ENCODE measurements at places on chromosomes 13 and 19.
A peak's percentile ranks its signal among the peaks of the same experiment; 100 is the strongest.

GRCh38 chr19:23415034-23415433 is 19.8 kb upstream of the ZNF91 start:
- DNase-seq: no peak

DNA sequence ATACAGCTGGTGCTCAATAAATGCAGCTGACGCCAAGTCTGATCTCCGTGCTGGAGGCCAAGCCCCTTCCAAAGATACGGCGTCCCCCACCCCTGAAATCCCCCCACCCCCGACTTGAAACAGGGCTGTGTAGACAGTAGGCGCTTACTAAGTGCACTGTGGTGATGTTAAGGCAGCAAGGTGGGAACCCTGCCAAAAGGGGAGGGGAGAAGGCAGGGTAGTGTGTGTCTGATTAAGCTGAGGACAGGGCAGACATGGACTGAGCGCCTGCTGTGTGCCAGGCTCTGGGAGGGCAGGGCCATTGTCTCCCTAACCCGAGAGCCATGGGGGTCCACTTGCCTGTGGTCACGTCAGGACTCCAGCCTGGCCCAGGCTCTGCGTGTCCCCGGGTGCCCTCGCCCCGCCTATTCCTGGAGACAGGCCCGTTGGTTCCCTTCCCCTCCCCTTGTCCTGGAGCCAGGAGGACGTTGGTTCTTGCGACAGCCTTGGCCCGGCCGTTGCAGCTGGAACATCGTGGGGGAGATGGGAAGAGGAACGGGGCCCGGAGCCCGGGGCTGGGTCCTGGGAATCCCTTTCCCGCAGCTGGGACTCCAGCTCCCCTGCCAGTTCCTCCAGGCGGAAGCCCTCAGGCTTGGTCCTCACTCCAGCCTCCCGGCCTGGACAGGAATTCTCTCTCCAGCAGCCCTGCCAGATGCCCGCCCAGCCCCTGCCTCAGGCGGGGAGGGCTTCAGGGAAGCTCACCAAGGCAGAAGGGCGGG is 1.7 kb upstream of the ELANE start:
- peak; percentile 21 for DNase-seq

GRCh38 chr19:5478241-5478924 is 23.2 kb downstream of the ZNRF4 start:
- no peak for DNase-seq

- DNase-seq: no peak
Observed at GRCh38 chr13:83019986-83020385, 862.3 kb downstream of the SLITRK1 start.

DNA sequence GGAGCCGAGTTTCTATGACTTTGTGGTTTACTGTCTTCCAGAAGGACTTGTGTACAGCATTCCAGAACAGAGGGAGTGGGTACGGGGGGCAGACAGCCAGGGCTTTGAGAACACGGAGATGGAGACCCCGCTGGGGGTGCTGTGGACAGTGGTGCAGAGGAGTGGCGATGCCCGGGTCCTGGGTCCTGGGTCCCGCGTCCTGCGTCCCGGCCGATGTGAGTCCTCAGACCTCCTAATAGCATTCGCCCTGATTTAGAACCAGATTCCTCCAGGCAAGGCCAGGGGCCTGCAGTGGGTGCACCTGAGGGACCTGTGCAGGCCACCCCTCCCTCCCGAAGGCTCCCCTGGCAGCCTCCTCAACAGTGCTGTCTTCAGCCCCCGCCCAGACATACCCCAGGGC is 97.9 kb downstream of the KDM4B start:
- no peak for DNase-seq

GRCh38 chr13:53342623-53343360 is 314.2 kb downstream of the OLFM4 start:
- DNase-seq: no peak

DNA sequence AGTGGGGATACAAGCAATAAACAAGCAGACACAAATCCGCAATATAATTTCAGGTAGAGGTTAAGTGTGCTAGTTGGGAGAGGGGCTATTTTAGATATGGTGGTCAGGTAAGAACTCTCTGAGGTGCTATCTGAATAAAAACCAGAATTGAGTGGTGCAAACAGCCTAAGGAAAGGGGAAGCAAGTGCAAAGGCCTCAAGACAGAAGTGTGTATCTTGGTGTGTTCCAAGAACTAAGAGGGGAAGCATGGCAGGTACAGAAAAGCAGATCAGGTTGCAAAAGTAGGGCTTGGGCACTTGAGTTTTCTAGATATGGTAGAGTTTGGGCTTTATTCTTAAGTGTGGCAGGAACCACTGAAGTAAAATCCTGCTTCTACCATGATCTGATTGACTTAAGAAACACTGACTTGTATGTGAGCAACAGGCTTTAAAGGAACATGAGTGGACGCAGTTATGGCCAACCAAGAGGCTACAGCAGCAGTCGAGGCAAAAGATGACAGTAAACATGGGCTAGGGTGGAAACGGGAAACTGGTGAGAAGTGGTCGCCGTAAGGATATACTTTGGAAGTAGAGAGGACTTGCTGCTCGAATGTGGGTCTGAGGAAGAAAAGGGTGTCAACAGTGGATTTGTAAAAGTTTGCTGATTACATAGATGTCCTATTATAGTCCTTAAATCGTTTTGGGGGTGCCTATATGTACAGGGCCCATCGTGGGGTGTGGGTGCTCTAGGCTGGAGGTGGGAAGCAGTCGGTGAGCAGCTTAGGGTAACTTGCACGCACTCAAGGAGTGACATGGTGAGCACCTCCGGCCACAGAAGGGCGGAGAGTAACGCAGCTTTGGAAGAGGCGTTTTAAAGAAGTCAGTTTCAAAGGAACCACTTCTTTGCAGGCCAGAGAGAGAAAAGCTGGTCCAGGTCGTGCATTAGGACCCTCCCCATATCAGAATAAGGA is 677 bp downstream of the TGDS start:
- DNase-seq: peak; percentile 41

Data from DND-41 (cell line).